PC-3 (cell line): ENCODE measurements at places on chromosomes 1 and 21. TPM values are rescaled to one million over a fixed set of nuclear protein-coding genes. Genes with fewer than 3 reads are reported as not detected.

DNA sequence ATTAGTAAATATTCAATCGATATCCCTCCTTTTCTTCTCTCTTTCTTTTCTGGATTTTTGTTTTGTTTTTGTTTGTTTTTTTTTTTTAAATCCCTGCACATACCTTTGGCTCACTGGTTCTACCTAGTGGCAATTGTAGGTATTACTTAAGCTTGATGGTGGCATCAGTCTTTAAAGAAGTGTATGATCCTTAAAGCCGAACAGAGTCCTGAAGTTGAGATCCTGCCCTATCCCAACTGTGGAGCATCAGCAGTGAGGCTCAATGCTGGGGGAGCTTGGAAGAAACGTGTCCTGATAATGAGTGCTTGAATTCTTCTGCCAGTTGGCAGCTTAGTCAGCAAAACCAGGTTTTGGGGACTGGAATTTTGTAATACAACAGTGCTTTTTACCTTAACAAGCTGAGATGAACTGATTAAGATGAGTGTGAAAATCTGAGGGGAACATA lies 60.8 kb downstream of the FASLG start:
- no peak overlapping the region for H3K4me3 ChIP-seq
- H3K36me3 ChIP-seq: no peaks in the 10 kb centered on the region
- no peak overlapping the region for H3K27ac ChIP-seq
- DNase-seq: peak; percentile 97

DNA sequence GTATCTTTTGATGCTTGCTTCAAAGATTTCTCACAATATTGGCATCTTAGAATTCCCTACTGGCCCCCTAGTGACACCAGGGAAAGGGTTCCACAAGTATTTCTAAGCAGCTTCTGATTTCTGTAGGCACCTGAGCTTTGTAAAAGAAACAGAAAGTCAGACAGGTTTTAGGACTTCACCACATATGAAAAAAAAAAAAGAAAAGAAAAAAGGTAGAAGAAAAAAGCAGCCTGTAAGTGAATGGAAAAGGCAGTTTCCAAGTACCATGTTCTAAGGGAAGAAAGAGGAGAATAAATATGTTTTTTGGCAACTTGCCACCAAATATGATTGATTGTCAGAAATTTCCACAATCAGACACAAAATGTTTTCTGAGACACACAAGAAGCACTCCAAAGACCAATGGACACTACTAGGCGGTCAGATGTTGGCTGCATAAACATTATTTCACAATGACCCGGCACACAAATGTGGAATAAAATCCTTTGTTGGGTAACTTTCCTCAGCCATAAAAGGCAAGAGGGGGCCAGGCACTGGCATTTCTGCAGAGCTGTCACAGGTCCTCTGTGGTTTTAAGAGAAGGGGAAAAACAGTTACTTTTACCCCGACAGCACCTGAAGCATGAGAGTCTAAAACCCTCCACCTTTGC lies 12.7 kb upstream of the CPLANE2 start:
- peak; percentile 14 for DNase-seq
- H3K4me1 ChIP-seq: peaks cover 55% of the 10 kb centered on the region
- no peak overlapping the region for H3K27ac ChIP-seq
- no peaks in the 10 kb centered on the region for H3K27me3 ChIP-seq

DNA sequence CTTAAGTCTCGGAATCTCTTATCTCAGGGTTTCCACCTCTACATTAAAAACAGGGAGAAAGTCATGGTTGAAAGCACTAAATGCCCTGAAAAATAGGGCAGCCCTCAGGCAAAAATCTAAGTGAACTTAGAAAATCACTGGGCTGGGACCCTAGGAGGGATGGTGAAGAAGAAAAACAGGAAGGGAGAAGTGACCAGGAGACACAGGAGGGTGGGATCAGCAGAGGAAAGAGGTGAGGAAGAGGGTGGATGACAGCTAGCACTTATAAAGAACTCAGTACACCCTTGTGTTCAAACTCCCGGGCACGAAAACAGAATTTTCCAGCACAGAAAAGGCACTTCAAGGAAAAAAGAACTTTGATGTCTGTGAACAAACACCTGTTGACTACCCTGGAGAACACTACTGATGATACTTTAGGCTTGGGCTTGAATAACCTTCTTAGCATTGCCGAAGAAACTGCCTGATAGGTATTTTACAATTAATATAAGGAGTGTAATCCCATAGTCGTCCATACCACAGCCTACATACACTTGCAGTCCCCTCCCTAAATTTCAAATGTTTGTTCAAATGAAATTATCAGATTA lies 2.0 kb downstream of the CHML start:
- peaks cover 24% of the 10 kb centered on the region for H3K36me3 ChIP-seq
- H3K27ac ChIP-seq: no peak overlapping the region
- peak overlapping the region; percentile 77 for H3K4me3 ChIP-seq
- peaks cover 47% of the 10 kb centered on the region for H3K4me1 ChIP-seq
- DNase-seq: no peak

- H3K27me3 ChIP-seq: no peaks in the 10 kb centered on the region
- DNase-seq: no peak
- no peak overlapping the region for H3K27ac ChIP-seq
- no peaks in the 10 kb centered on the region for H3K36me3 ChIP-seq
- no peaks in the 10 kb centered on the region for H3K4me1 ChIP-seq
Measured at GRCh38 chr1:11318982-11319381, 46.0 kb downstream of the UBIAD1 start.

GRCh38 chr1:63012339-63012738 lies 228.4 kb downstream of the ATG4C start:
- H3K27me3 ChIP-seq: peaks cover 40% of the 10 kb centered on the region
- no peak overlapping the region for H3K4me3 ChIP-seq
- DNase-seq: no peak
- H3K4me1 ChIP-seq: no peaks in the 10 kb centered on the region

GRCh38 chr1:8402109-8402710 lies 84.3 kb downstream of the SLC45A1 start:
- peaks cover 15% of the 10 kb centered on the region for H3K4me1 ChIP-seq
- no peak overlapping the region for H3K4me3 ChIP-seq
- DNase-seq: no peak
- peaks cover 6% of the 10 kb centered on the region; the same call in 1 of the 2 replicates for H3K36me3 ChIP-seq
- H3K27me3 ChIP-seq: no peaks in the 10 kb centered on the region

- peak overlapping the region; percentile 71 for H3K4me3 ChIP-seq
- no peak for DNase-seq
- H3K36me3 ChIP-seq: peaks cover 12% of the 10 kb centered on the region
- H3K27ac ChIP-seq: no peak overlapping the region
Measured at GRCh38 chr1:224432672-224433040, 1.9 kb downstream of the WDR26 start.

DNA sequence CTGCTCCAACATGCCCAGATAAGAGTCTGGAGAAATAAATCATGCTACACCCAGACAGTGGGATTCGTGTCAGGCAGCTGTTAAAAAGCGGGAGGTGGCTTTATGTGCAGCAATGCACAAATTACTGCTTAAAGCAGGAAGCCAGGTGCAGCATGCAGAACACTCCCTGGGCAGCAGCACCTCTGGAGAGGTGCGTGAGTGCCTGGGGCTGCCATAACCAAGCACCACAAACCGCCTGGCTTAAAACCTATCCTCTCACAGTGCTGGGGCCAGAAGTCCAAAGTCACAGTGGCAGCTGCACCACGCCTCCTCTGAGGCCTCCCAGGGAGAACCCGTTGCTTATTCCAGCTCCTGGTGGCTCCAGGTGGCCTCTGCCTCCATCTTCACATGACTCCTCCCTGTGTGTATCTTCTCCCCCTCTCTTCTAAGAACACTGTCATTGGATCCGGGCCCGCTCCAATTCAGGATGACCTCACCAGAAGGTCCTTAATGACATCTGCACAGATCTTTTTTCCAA lies 115.6 kb downstream of the SIK1 start:
- H3K4me1 ChIP-seq: peaks cover 10% of the 10 kb centered on the region; the same call in 1 of the 2 replicates
- H3K4me3 ChIP-seq: no peak overlapping the region
- no peak for DNase-seq
- H3K36me3 ChIP-seq: no peaks in the 10 kb centered on the region

DNA sequence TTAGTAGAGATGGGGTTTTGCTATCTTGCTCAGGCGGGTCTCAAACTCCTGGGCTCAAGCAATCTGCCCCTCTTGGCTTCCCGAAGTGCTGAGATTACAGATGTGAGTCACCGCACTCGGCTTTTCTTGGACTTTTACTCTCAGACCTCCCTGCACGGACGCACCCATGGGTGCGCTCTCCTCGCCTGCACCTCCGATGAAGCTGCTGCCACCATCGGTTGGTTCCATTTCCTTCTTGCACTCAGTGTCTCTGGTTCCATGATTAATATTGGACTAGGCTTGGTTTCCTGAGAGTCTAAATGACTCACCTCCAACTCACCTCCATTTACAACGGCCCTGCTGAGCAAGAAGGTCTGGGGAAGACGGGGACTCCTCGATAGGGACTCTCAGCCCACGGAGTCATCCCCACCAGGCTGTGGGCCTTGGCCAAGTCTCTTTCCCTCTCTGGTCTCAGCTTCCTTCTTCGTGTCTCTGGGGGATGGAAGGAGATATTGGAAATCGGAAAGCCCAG lies 6.7 kb upstream of the TNFRSF8 start:
- no peaks in the 10 kb centered on the region for H3K36me3 ChIP-seq
- no peak overlapping the region for H3K4me3 ChIP-seq
- peak; percentile 61 for DNase-seq
- no peaks in the 10 kb centered on the region for H3K27me3 ChIP-seq
- H3K4me1 ChIP-seq: peaks cover 14% of the 10 kb centered on the region

DNA sequence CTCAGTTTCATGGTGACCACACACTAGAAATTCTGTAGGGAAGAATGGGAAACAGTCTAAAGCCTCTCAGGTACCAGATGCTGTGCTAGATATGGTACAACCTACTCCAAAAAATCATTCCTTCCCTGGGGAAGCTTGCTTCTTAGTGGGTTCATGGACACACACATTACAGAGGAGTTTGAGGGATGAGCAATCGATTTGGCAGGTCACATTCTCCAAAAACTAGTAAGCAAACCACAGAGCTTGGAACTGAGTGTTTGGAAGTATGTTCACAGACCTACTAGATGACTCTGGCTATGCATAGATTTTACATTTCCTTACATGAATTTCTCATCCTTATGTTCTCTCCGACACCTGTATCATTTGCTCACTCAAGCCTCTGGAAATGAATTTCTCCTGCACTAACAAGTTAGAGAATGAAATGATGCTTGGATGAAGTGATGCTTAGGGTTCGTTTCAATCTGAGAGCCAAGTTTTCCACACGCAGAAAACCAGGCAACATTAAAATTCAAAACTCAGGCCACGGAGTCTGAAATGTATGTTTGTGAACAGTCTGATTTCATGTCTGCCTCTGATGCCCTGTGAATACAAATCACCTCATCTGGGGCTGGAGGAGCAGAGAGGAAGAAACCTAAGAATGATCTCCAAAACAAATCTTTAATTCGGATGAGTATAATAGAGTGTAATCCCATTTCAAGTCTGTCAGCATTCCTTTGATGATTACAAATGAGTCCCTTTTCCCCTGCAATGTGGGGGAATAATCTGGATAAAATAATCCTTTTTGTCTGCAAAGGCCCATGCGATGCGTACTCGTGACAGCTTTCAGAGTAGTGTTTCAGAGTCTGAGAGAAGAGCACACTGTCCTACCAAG lies 11.0 kb downstream of the EVA1C start:
- DNase-seq: peak; percentile 89
- peak overlapping the region; percentile 1 for H3K4me3 ChIP-seq
- H3K27ac ChIP-seq: peak overlapping the region; percentile 43

GRCh38 chr1:71987181-71987580 lies 295.2 kb downstream of the NEGR1 start:
- no peak overlapping the region for H3K27ac ChIP-seq
- no peak overlapping the region for H3K4me3 ChIP-seq
- H3K36me3 ChIP-seq: no peaks in the 10 kb centered on the region
- no peaks in the 10 kb centered on the region for H3K4me1 ChIP-seq

DNA sequence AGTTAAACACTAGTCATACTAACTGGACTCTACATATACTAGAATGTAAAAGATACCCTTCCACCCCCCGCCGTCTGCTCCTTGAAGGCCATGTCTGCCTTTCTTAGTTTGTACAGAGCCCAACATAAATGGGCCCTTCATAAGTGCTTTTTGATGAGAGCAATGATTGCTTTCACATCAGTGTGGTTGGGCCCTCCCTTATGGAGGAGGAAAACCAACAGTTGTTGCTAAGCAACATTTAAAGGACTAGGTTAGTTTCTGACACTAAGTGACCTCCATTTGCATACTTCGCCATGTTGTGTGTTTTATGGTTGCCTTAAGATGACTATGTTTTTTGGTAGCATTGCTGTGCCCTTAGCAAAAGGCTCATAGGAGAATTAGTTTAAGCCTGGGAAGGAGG lies 182.0 kb upstream of the SGIP1 start:
- H3K4me1 ChIP-seq: peaks cover 19% of the 10 kb centered on the region
- H3K36me3 ChIP-seq: no peaks in the 10 kb centered on the region
- DNase-seq: no peak
- no peaks in the 10 kb centered on the region for H3K27me3 ChIP-seq

GRCh38 chr1:175186433-175187160 lies 6.0 kb downstream of the KIAA0040 start:
- H3K36me3 ChIP-seq: no peaks in the 10 kb centered on the region
- H3K27me3 ChIP-seq: no peaks in the 10 kb centered on the region
- H3K27ac ChIP-seq: no peak overlapping the region
- H3K4me1 ChIP-seq: peaks cover 13% of the 10 kb centered on the region
- DNase-seq: no peak

DNA sequence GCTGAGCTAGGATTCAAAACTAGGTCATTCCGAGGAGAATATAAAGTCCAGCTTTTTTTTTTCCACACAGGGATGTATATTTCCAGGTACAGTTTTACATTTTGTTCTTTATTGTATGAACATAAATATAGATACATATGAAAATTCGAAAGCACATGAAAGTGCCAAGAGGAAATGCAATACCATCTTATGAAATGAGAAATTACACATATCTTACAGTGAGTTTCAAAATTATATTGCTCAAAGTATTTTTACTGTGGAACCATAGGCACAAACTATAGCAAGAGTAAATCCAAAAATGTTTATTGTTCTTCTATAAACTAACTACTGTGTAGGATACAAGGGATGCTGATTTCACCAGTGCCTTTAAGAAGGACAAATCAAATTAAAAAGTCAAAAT lies 39.0 kb downstream of the PTPRC start:
- H3K4me3 ChIP-seq: no peak overlapping the region
- H3K27ac ChIP-seq: no peak overlapping the region
- no peak for DNase-seq

DNA sequence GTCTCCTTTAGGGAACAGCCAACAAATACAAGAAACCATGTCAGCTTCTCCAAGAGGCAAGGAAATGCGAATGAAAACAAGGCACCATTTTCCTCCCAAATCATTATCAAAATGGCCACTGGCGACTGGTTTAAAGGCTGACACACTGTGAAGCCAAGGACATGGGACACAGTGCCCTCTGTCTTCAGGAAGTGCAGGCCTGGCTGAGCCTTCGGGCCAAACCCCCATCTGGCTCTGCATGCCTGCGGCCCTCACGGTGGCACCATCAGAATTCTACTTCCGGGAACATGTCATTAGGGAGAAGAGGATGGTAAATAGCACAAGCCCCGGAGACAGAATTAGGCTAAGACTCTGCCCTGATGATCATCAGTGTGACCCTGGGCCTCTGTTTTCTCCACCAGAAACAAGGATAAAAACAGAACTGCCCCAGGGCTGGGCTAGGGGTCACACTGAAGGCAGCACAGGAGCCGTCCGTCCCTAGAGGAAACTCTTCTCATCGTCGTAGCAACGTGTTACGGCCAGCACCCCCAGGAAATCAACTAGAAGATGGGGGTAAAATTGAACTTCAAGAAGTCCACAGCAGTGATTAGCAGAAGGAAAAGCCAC lies 103.5 kb downstream of the NPHP4 start:
- no peaks in the 10 kb centered on the region for H3K4me1 ChIP-seq
- H3K4me3 ChIP-seq: no peak overlapping the region
- DNase-seq: no peak

Gene KRTAP12-3
- not detected in 2 replicates for total RNA-seq

Gene MFAP2
- total RNA-seq: 1.8 and 3.1 TPM in 2 replicates

Gene C1orf141
- not detected in 2 replicates for total RNA-seq

Gene XCL1
- not detected in 2 replicates for total RNA-seq

Gene LCE1A
- total RNA-seq: not detected in 2 replicates

Gene S100A14
- total RNA-seq: 462 and 536 TPM in 2 replicates

Gene SPATA6
- total RNA-seq: 0.40 and 2.8 TPM in 2 replicates

Gene ANKRD45
- not detected in 2 replicates for total RNA-seq

Gene PGBD5
- under 0.01 TPM in 1 of 2 replicates, not detected in the other for total RNA-seq
